Fibroblast of lung (primary cell): ENCODE measurements at places on chromosomes 5 and 9. TPM values are rescaled to one million over a fixed set of nuclear protein-coding genes. Genes with fewer than 3 reads are reported as not detected.

Gene ANKDD1B
- total RNA-seq, result 0.51 and 0.66 TPM in 2 replicates

Gene PTGR1
- 74.2 and 126 TPM in 2 replicates for total RNA-seq

- peak; percentile 75 for DNase-seq
Observed at GRCh38 chr9:33942471-33943083, 106.1 kb downstream of the UBAP2 start.

DNA sequence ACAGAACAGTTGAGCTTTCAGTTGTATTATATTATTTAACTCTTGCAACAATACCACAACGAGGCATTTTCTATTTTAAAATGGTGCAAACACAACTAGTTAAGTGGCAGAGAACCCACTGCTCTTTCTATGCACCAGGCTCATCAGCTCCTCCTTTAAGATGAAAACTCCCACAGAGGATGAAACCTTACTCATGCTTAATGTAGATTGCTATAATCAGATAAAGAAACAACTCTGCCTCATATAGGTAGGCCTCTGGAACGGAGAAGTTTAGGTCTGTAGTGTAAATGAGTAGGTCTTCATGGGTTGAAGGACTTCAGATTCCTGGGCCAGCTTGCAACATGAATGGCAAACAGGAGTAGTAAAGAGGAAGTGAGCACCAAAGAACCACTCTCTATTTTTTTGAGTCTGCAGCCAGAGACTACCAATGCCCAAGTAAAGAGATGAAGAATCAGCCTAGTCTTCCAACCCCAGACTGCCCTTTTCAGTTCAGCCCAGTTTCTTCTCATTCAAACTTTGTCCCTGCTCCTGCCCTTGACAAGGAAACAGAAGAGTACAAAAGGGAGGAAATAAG lies 33.9 kb downstream of the HACD4 start:
- DNase-seq, result no peak
